ENCODE measurements at places on chromosomes 6 and 20.

GRCh38 chr6:100099189-100100074, 105.4 kb upstream of the MCHR2 start:
- no peak for DNase-seq

DNA sequence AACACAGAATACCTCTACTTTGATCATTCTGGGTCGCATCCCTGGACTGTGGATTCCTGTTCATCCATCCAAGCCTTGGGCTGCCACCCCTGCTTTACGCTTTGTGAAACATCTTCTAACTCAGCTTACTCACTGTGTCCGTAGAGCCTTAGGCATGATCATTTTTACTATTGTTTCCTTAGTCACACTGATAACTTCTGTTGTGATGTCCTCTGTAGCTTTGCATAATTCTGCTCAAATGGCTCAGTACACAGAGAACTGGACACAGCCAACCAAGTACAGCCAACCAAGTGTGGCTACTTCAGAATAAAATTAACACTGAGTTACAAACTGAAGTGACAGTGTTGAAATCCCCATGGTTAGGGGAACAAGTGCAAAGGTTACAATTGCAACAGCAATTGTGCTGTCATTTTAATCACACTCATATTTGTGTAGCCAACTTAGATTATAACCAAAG, 8.6 kb upstream of the FKBP1A start:
- no peak for DNase-seq

- no peak for DNase-seq
Observed at GRCh38 chr20:26276554-26277210, 580.0 kb upstream of the ZNF337 start.

DNA sequence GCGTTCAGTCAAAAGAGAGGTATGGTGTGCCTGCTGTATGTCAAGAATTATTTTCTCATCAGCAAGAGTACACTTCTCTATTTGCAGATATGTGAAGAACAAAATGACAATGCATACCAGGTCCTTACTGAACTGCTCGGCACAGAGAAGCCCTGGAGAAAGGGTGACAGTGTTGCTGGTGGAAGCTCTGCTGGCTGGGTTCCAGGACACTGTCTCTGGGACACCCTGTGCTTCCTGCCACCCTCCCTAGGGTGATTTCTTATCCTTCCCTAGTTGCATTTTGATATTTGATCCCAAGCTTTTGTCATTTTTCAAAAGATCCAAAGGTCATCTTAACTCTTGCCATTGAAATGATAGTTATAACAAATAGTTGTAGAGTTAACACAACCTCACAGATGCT, 8.3 kb upstream of the CST5 start:
- no peak for DNase-seq

DNA sequence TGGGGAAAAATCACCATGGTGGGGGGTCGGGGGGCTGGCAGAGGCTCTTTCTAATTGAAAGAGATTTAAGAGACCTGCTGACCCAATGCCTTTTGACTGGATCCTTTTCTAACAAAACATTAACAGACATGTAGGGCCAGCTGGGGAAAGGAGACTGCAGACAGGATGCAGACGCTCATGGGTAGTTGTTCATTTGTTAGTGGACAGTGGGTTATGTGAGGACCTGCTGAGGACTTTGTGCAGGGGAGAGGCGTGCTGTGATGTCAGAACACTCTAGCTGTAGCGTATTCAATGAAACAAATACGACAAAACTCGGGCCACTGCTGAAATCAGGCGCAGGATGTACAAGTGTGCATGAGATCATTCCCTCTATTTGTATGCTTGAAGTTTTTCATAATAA, 1.2 kb downstream of the IP6K3 start:
- no peak for DNase-seq

GRCh38 chr6:125048274-125048673, 86.0 kb downstream of the RNF217 start:
- DNase-seq: no peak

GRCh38 chr6:123619156-123619555, 17.6 kb downstream of the TRDN start:
- no peak for DNase-seq

GRCh38 chr6:137423451-137424168, 70.6 kb downstream of the OLIG3 start:
- DNase-seq: no peak

GRCh38 chr6:140825731-140826130, 1307.0 kb upstream of the GJE1 start:
- DNase-seq: no peak

DNA sequence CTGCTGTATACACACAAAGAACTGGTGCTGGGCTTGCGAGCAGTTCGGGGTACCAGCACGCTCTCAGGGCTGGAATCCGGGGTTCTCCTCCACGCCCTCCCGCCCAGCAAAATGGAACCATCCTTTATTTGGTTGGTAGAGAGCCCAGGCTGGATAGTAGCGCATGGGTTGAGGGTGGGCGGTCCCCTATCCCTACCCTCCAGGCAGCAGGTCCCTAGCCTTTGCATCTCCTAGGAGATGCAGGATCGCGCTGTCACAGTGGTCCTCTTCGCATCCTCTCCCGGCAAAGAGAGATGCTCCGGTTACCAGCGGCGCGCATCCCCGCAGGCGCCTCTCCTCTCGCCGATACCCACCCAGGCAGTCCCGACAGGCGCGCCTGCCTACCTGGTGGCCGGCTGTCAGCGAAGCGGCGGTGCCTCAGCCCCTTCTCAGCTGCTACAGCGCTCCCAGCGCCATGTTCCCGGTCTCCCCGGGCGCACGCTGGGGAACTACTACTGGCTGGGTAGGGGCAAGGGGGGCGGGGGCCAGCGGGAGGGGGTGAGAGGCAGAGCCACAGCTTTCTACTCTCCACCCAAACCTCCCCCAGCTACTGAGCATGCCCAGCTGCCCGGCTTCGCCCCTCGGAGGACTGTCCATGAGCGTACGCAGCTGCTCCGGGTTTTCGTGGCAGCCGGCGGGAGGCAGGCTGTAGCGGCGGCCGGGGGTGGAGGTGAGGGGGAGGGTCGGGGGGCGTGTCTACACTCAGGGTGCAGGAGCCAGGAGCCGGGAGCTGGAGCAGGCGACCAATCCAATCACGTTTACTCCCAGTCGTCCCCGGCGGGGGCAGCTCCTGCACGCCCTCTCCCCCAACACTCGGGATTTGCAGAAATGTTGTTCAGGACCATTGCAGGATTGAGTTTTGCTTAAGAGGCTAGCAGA, at the start of gene PAK5:
PAK5 (minus strand) TSS at position 699 of the 918 bp plus-strand sequence. CDS start 194,748 bp downstream, outside the sequence.
- DNase-seq: no peak

GRCh38 chr6:75446241-75446880, 47.2 kb downstream of the FILIP1 start:
- DNase-seq: no peak

- no peak for DNase-seq
Observed at GRCh38 chr6:43804550-43805223, 34.7 kb downstream of the VEGFA start.

GRCh38 chr20:62235001-62235776, 3.1 kb upstream of the OSBPL2 start:
- no peak for DNase-seq

- no peak for DNase-seq
Observed at GRCh38 chr6:148508401-148509041, 165.9 kb downstream of the SASH1 start.

DNA sequence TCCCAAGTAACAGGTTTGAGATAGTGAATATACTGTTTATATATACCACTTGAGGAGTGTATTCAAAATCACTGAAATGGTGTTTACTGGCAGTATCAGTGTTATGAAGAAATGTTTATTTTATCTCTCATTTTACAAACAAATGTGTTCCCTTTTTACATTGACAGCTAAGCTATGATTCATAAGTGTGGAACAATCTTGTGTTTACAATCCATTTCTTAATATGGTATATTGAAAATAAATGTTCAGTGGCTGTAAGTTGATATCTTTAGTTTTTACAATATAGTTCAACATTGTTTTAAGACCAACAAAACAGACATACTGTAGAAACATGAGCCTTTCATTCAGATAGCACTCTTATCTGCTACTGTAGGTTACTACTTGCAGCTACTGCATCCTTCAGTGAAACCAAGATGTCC, 14.3 kb downstream of the PHF3 start:
- no peak for DNase-seq

- DNase-seq: no peak
Observed at GRCh38 chr6:165451838-165452237, 142.4 kb upstream of the C6orf118 start.

- no peak for DNase-seq
Observed at GRCh38 chr6:39268171-39268570, 38.9 kb upstream of the KCNK5 start.

DNA sequence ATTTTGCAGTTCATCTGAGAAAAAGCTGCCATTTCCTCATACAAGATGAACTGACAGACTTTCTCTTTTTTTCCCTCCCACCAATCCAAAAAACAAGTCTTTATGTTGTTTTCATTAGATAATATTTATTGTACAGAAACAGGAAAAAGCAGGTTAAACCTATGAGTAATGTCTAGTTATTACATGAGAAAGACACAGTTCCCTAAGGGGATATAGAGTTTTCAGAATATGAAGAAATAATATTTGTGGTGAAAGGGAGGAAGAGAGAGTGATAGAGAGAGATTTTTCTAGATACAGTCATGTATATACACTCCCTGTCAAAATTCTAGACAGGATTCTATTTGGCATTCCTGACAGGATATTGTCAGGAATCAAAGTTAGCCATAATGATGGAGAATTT, 392.4 kb downstream of the BMP2 start:
- DNase-seq: no peak

GRCh38 chr20:49681850-49682216, 31.8 kb downstream of the B4GALT5 start:
- DNase-seq: no peak

- no peak for DNase-seq
Observed at GRCh38 chr20:58633161-58634053, 17.7 kb upstream of the STX16 start.

DNA sequence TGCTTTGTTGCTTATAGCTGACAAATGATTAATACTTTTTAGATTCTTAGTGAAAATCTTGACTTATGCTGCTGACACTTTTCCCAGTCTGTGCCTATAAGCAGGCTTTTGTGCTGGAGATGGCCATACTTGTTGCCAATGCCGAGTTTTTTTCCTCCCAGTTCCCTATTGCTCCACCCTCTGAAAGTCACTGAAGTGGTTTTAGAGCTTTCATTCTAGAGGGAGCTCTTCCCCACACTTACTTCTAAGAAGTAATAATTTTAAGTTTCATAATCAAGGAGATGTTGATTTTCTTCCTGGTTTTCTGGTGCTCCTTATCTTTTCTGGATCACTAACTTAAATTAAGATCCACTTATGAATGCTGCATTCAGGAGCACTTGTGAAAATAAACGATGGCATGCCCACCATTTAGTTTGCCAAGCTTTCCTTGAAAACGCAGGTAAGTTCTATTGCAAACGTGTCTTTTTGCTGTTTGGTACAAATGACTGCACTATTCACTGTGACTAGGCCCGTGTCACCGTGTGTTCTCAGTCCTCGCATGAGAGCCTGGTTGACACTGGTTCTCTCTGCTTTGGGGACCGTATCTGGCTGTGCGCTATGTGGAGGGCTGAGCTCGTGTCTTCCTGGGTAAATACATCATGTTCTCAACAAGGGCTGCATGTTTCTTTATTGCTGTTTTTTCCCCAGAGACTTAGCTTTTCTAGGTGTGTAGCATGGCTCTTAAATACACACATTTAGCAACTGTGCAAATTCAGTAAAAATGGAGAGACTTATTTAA, 50.2 kb downstream of the GFRA4 start:
- no peak for DNase-seq

DNA sequence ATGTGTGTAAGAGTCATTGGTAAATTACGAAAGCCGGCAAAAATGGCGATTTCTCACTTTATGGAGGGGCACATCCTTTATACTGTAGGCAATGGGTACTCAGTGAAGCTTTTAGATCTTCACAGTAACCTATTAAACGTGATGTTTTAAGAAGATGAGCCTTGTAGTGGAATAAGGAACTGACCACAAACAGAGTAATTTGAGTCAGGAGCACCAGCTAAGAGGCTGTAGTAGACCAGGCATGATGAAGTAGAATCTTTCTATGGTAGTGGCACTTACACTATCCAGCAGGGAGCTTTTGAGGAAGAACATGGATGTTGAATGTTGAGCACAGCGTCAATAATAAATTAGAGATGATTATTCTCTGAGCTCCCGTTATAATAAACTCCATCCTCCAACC, 65.9 kb downstream of the HIVEP2 start:
- DNase-seq: no peak

- DNase-seq: peak; percentile 32
Observed at GRCh38 chr6:26521600-26522391, 16.4 kb upstream of the HMGN4 start.

DNA sequence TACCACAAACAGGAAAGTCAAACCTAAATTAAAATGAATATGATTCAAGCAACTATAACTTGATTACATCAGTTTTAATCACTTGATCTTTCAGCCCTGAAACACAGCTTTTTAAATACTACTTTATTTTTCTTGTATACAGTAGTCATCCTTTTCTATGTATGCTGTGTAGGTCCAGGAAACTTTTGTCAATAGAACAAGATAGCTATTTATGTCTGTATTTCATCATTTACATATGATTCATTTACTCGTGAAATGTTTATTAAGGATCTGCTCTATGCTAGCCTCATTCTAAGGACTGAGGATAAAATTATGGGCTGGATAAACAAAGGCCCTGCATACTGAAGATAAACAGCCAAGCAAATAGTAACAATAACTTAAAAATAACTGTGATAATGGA, 930.2 kb downstream of the TFAP2A start:
- DNase-seq: no peak

- DNase-seq: no peak
Observed at GRCh38 chr20:48685300-48685699, 142.5 kb downstream of the PREX1 start.

- no peak for DNase-seq
Observed at GRCh38 chr6:105077596-105078385, 102.0 kb downstream of the POPDC3 start.

DNA sequence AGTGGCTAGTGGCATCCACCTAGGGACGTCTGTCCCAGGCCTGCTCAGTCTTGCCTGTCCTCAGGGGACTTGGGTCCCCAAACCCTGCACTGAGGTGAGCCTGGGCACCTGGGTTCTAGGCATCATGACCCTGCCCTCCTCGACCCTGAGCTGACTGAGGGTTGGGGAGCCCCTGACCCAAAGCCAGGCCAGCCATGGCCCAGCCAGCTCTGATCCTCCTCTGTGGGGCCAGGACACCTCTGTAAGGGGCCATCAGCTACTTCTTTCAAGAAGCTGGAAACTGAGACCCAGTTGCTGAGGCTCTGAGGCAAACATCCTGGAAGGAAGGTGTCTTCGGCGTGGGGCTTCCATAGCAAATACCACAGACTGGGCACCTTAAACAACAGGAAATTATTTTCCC, 329.3 kb downstream of the QKI start:
- no peak for DNase-seq

DNA sequence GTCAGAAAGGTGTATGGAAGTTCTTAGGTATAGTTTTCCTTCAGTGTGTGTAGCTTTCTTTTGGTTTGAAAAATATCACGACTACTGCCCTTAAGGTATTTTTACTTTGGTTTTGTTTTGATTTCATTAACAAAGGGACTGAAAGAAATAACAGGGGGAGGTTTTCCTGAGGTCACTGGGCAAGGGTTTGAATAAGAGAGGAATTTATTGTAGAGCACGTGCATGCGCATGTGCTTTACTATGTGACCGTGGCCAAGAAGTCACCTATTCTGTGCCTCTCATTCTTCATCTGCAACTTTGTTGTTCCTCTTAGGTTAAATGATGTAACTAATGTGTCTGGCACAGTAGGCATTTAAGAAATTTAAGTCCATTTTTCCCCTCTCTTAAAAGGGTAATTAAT, 4.1 kb upstream of the MAN1A1 start:
- DNase-seq: no peak

GRCh38 chr6:135183002-135183531, 2.0 kb downstream of the MYB start:
- peak; percentile 19 for DNase-seq

- DNase-seq: no peak
Observed at GRCh38 chr6:124551711-124552233, 410.5 kb upstream of the RNF217 start.

GRCh38 chr6:87110636-87111035, 15.7 kb upstream of the CGA start:
- no peak for DNase-seq

Data from activated T-helper 1 cell treated with anti-CD3 and anti-CD28 coated beads, Interleukin-2, amount 50 U/mL, for 16 hours (primary cell).